ENCODE measurements at places on chromosomes 3 and 15.

DNA sequence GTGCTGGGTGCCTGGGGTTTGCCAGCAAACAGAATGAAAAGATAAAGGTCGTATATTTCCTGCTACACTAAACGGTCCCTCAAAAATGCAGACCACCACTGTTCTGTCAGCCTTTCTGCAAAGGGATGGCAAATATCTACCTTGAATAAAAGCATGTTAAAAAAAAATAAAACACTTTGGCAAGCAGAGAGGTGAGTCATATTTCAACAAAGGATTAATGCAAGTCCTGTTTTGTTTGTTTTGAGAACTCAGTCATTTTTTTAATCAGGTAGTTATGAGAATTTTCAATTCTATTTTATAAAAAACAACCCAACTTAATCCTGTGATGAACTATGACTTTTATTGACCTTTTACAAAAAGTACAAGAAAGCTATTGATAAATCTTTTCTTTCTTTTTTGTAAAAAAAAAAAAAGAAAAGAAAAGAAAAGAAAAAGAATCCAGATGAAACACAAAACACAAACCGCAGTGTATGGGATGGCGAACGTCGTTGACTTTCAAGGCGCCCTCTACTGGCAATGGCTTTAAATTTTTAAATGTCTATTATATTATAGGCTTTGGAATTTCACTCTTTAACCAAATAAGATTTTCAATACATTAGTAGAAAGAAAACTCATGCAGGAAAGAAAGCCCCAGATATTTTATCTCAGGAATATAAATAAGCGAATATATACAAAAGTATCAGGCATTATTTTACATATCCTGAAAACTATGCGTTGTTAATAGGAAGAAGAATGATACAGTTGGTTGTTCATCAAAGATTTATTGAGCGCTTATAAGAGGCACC is 87.8 kb downstream of the NCEH1 start:
- H3K27me3 ChIP-seq, result no peaks in the 10 kb centered on the region
- H3K4me1 ChIP-seq, result peaks cover 9% of the 10 kb centered on the region
- no peaks in the 10 kb centered on the region for H3K36me3 ChIP-seq
- DNase-seq, result no peak
- H3K4me3 ChIP-seq, result no peak overlapping the region

GRCh38 chr3:190369668-190370295 is 18.2 kb upstream of the CLDN16 start:
- no peak overlapping the region for H3K27ac ChIP-seq
- no peak for DNase-seq
- H3K4me3 ChIP-seq, result no peak overlapping the region
- H3K27me3 ChIP-seq, result peaks cover 4% of the 10 kb centered on the region
- no peaks in the 10 kb centered on the region for H3K4me1 ChIP-seq

DNA sequence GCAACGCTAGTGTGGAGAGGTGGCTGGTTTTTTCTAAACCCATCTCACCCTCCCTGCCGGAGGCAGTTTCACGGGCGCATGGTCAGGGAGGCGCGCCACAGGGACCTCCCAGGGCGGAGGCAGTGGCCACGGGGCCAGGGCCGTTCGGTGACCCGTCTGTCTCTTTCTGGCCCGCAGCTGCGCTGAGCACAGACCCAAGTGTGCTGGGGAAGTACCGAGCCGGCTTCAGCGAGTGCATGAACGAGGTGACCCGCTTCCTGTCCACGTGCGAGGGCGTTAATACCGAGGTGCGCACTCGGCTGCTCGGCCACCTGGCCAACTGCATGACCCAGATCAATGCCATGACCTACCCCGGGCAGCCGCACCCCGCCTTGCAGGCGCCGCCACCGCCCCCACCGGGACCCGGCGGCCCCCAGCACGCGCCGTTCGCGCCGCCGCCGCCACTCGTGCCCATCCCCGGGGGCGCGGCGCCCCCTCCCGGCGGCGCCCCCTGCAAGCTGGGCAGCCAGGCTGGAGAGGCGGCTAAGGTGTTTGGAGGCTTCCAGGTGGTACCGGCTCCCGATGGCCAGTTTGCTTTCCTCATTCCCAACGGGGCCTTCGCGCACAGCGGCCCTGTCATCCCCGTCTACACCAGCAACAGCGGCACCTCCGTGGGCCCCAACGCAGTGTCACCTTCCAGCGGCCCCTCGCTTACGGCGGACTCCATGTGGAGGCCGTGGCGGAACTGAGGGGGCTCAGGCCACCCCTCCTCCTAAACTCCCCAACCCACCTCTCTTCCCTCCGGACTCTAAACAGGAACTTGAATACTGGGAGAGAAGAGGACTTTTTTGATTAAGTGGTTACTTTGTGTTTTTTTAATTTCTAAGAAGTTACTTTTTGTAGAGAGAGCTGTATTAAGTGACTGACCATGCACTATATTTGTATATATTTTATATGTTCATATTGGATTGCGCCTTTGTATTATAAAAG is 1.8 kb downstream of the HES1 start:
- peak; percentile 37 for DNase-seq
- H3K27ac ChIP-seq, result no peak overlapping the region
- peaks cover 43% of the 10 kb centered on the region for H3K4me1 ChIP-seq
- H3K36me3 ChIP-seq, result peaks cover 3% of the 10 kb centered on the region

GRCh38 chr3:171688002-171688401 is 122.3 kb downstream of the PLD1 start:
- peaks cover 13% of the 10 kb centered on the region for H3K4me1 ChIP-seq
- no peak overlapping the region for H3K27ac ChIP-seq
- H3K36me3 ChIP-seq, result no peaks in the 10 kb centered on the region

DNA sequence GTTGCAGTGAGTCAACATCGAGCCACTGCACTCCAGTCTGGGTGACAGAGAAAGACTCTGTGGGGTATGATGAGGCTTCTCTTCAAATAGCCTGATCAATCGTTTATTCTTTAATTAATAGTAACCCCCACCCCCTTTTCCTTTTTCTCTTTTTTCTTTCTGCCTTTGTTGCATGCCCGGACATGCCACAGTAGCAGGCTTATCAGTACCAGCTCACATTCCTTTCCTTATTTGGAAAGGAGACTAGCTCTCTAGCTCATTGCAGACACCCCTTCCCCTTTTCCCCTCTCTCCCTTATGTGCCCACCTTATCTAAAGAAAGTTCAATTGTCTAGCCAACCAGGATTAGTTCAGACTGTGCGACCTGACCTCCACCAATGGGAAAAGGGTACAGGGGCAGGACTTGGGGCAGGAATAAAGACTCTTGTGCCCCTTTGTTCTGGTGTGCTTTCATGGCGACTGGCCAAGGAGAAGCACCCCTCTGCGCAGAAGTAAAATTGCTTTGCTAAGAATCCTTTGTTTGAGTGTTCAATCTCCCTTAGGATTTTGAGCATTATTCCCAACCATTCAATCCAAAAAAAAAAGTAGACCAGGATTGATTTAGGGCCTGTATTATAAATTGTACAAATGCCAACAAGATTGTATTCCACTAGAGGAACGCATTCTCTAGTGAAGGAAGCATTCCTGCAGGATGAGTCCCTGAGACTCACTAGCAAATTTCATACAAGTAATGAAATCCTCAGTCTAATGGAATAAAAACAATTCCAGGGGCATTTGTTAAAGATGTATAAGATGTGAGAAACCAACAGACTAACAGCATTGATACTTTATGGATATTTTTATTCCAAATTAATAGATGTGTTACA is 95.8 kb upstream of the SNRPN start:
- H3K4me1 ChIP-seq, result no peaks in the 10 kb centered on the region
- H3K36me3 ChIP-seq, result no peaks in the 10 kb centered on the region
- H3K4me3 ChIP-seq, result no peak overlapping the region
- no peak overlapping the region for H3K27ac ChIP-seq

- no peak overlapping the region for H3K27ac ChIP-seq
- no peak overlapping the region for H3K4me3 ChIP-seq
- DNase-seq, result no peak
- H3K4me1 ChIP-seq, result peaks cover 21% of the 10 kb centered on the region
These were observed 2.5 kb downstream of the CCDC80 start for GRCh38 chr3:112638327-112639020.

- H3K27me3 ChIP-seq, result no peaks in the 10 kb centered on the region
- no peak for DNase-seq
- no peak overlapping the region for H3K27ac ChIP-seq
- H3K4me3 ChIP-seq, result no peak overlapping the region
- H3K4me1 ChIP-seq, result peaks cover 2% of the 10 kb centered on the region
These were observed 42.7 kb downstream of the CTNNB1 start for GRCh38 chr3:41241800-41242571.

GRCh38 chr15:83764201-83764838 is 110.4 kb downstream of the ADAMTSL3 start:
- no peak overlapping the region for H3K27ac ChIP-seq
- no peak for DNase-seq
- H3K36me3 ChIP-seq, result no peaks in the 10 kb centered on the region
- no peak overlapping the region for H3K4me3 ChIP-seq
- no peaks in the 10 kb centered on the region for H3K4me1 ChIP-seq
- no peaks in the 10 kb centered on the region for H3K27me3 ChIP-seq

DNA sequence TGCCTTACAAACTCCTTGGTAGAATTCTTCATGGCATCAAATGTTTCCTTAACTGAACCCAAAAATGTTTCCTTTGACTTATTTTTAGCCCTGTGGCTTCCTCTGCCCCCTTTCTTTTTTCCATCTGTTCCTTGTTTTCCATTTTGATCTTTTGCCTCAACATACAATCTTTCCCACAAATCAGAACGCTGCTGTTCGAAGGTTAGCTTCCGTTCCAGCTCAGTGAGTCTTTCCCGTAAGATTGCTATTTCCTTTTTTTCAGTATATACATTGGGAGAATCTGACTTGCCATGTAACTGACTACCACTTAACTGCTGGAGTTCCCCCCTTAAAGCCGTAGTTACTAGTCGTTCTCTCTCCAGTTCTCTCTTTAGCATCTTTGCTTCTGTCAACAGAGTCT is 41.2 kb downstream of the PIGB start:
- no peak overlapping the region for H3K4me3 ChIP-seq
- no peaks in the 10 kb centered on the region for H3K27me3 ChIP-seq
- H3K4me1 ChIP-seq, result no peaks in the 10 kb centered on the region
- H3K27ac ChIP-seq, result no peak overlapping the region

DNA sequence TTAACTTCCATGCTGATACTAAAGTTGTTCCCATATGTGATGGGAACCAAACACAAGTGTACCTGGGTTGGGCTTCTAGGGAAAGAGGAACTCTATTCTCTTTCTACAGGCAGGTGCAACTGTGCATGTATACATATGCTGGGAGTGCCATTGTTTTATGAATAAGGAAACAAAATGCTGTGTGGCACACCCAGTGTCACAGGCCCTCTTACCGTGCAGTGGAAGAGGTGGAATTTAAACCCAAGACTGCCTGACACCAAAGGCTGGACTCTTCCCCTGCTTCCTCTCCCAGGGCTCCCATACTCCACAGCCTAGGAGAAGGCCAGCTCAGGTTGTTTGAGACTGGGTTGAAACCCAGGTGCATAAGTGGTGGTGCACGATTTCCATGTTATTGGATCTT is 1.9 kb upstream of the FETUB start:
- H3K4me1 ChIP-seq, result peaks cover 13% of the 10 kb centered on the region
- H3K27me3 ChIP-seq, result peaks cover 15% of the 10 kb centered on the region
- no peaks in the 10 kb centered on the region for H3K36me3 ChIP-seq
- no peak overlapping the region for H3K27ac ChIP-seq
- no peak overlapping the region for H3K4me3 ChIP-seq

- no peak for DNase-seq
- H3K27me3 ChIP-seq, result peaks cover 3% of the 10 kb centered on the region
- H3K4me3 ChIP-seq, result no peak overlapping the region
- H3K4me1 ChIP-seq, result no peaks in the 10 kb centered on the region
- H3K27ac ChIP-seq, result no peak overlapping the region
- H3K36me3 ChIP-seq, result no peaks in the 10 kb centered on the region
These were observed 9.8 kb upstream of the TM4SF4 start for GRCh38 chr3:149464542-149465328.

DNA sequence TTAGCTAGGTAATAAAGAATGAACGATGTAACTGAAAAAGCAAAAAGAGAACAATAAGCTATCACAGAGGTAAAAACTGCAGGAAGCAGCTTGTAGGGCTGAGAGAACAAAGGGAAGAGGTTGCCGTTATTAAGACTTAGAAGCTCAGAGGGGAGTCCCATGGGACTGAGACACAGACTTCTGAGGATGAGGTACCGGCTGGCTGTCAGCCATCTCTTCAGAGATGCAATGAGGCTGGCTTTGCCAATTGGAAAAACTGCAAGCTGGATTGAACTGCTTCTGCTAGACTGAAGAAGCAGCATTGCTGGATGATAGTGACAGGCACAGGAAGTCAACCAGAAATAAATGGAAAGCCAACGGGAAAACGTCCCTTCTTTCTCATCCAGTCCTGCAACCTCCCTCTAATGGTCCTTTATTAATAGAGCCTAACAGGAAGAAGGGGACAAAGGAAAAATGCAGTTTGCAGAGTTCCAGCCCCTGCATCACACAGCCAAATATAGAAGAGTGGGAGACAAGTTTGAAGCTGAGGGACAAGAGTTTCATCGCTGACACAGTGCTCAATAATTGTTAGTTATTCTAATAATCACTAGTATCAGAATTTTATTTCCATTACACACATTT is 21.1 kb upstream of the KLHL6 start:
- peaks cover 13% of the 10 kb centered on the region for H3K27me3 ChIP-seq
- no peak overlapping the region for H3K27ac ChIP-seq
- DNase-seq, result no peak
- H3K36me3 ChIP-seq, result no peaks in the 10 kb centered on the region
- no peak overlapping the region for H3K4me3 ChIP-seq
- peaks cover 15% of the 10 kb centered on the region for H3K4me1 ChIP-seq

GRCh38 chr3:48585411-48585810 is 9.7 kb downstream of the COL7A1 start:
- H3K27me3 ChIP-seq, result peaks cover 14% of the 10 kb centered on the region
- no peaks in the 10 kb centered on the region for H3K36me3 ChIP-seq
- no peaks in the 10 kb centered on the region for H3K4me1 ChIP-seq
- H3K4me3 ChIP-seq, result no peak overlapping the region
- no peak for DNase-seq

- H3K27ac ChIP-seq, result no peak overlapping the region
- H3K36me3 ChIP-seq, result no peaks in the 10 kb centered on the region
These were observed 1340.1 kb upstream of the EPHA6 start for GRCh38 chr3:95474338-95474737.

GRCh38 chr15:47409600-47409999 is 307.7 kb upstream of the SEMA6D start:
- no peaks in the 10 kb centered on the region for H3K4me1 ChIP-seq
- H3K36me3 ChIP-seq, result no peaks in the 10 kb centered on the region
- no peak for DNase-seq
- no peak overlapping the region for H3K27ac ChIP-seq

DNA sequence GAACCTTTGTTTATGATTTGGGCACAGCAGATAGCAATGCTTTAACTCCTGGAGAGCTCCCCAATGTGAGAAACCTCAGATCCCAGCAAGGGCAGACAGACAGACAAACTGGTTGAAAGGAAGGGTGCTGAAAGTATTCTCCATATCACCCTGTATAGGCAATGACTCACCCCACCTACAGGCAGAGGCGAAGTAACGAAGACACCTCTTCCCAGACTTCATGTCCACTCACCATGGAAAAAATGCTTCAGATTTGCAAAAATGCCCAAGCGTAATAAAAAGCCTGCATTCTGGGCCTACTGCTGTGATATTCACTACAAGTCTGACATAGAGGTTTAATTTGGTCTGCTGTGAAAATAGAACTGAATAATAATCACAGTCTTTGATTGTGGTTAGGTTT is 50.5 kb downstream of the THBS1 start:
- no peak for DNase-seq
- peak overlapping the region; percentile 81 for H3K27ac ChIP-seq
- peaks cover 48% of the 10 kb centered on the region for H3K4me1 ChIP-seq
- peaks cover 25% of the 10 kb centered on the region for H3K36me3 ChIP-seq

- no peak overlapping the region for H3K27ac ChIP-seq
- no peaks in the 10 kb centered on the region for H3K36me3 ChIP-seq
- DNase-seq, result no peak
- no peaks in the 10 kb centered on the region for H3K4me1 ChIP-seq
These were observed 105.8 kb downstream of the LSAMP start for GRCh38 chr3:116339441-116340028.

- no peaks in the 10 kb centered on the region for H3K4me1 ChIP-seq
- DNase-seq, result no peak
- H3K4me3 ChIP-seq, result no peak overlapping the region
- H3K36me3 ChIP-seq, result no peaks in the 10 kb centered on the region
- H3K27me3 ChIP-seq, result no peaks in the 10 kb centered on the region
These were observed 6.7 kb downstream of the C3orf22 start for GRCh38 chr3:126551839-126552687.
